Astrocyte (in vitro differentiated cells and primary cell): ENCODE measurements at places on chromosomes 7 and 10. TPM values are rescaled to one million over a fixed set of nuclear protein-coding genes. Genes with fewer than 3 reads are reported as not detected.
A peak's percentile ranks its signal among the peaks of the same experiment; 100 is the strongest.

- DNase-seq = no peak
Observed at GRCh38 chr7:44235582-44236332, 35.0 kb downstream of the YKT6 start.

DNA sequence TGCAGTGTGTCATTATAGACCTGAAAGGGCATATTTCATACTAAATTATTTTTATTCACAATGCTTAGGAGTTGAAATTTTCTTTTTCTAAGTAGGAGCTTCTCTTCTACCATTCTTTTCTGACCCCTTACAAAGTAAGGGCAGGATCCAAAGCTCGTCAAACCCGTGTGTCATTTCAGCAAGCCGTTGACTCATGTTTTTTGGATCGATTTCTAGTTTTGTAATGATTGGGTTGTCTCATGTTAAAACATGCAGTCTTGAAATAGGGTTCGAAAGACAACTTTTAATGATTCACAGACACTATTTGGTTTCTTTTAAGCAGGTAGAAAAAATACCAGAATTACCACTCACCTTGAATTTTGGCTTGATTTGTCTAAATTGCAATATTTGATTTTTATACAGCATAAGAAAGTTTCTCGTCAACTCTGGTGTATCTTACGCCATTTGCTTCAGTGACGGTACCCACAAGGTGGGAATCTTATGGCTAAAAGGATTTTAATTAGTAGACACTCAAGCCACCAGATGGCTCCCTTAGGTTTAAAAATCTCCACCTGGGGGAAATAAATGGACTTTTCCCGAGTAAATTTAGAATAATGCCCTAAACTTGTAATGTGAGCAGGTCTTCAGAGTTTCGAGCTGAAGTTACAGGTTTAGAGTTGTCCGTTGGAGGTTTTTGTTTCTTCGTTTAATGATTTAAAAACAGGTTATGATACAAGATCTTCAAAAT lies 283.4 kb downstream of the CCDC3 start:
- DNase-seq = peak; percentile 31

- no peak for DNase-seq
Observed at GRCh38 chr10:112946649-112947048, 3.4 kb upstream of the TCF7L2 start.

DNA sequence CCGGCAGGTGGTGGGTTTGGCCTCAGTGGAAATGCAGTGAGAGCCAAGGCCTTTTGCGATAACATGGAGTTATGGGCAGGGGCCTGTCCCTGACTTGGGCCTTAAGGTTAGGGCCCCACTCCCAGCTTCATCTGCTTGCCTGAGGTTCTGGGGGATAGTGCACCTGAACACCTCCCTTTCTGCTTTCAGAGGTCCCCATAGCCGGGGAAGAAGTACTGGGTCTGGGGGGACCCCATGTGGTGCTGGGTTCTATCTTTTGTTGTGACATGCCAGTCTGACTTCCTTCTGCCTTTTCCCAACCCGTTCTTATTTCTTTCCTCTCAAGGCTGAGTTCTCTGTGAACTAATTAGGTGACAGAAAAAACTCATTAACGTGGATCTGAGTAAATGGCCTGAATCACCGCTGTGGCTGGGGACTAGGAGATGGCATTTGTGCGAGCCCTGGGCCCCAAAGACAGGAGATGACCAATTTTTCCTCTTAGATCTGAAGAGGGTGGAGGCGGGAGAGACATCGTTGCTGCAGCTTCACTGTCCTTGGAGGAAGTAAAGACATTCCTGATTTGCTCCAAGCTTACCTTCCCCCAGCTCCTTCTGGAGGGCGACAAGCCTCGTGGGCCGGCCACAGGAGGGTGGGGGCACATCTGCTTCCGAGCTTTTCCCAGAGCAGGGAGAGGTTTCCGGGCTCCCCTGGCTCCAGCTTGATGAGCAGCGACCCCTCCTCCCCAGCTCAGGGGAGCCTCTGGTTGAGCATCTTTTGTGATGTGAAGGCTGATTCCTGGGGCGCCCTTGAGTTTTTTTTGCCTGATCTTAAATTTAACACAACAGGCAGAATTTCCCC lies 2.0 kb downstream of the AGAP3 start:
- DNase-seq = no peak

DNA sequence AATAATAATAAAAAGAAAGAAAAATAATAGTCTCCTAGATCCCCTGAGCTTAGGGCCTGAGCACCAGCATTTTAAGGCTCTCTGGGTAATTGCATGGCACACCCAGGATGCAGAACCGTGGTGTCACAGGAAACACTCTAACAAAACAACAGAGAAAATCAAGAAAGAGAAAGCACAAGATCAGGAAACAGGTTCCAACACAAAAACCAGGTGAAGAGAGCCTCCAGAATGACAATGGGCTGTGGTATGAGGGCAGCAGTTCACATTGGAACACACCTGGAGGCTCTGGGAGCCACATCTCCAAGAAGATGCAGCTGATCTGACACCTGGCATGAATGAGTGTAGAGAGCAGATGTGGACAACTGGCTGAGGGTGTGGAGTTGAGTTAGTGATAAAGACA lies 7.1 kb downstream of the MMRN2 start:
- DNase-seq = no peak

- DNase-seq = peak; percentile 45
Observed at GRCh38 chr7:33870120-33870519, 35.2 kb upstream of the BMPER start.

The TFEC gene
- 1.4 and 1.8 TPM in 2 replicates for total RNA-seq

The AEBP1 gene
- total RNA-seq = 65.0 and 102 TPM in 2 replicates

The C10orf62 gene
- not detected in 2 replicates for total RNA-seq

The IFIT1 gene
- 335 and 375 TPM in 2 replicates for total RNA-seq
